Activated CD4-positive, alpha-beta T cell treated with anti-CD3 and anti-CD28 coated beads, Interleukin-2, amount 50 U/mL, for 24 hours (primary cell): ENCODE measurements at places on chromosomes 3 and 15.
A peak's percentile ranks its signal among the peaks of the same experiment; 100 is the strongest.

DNA sequence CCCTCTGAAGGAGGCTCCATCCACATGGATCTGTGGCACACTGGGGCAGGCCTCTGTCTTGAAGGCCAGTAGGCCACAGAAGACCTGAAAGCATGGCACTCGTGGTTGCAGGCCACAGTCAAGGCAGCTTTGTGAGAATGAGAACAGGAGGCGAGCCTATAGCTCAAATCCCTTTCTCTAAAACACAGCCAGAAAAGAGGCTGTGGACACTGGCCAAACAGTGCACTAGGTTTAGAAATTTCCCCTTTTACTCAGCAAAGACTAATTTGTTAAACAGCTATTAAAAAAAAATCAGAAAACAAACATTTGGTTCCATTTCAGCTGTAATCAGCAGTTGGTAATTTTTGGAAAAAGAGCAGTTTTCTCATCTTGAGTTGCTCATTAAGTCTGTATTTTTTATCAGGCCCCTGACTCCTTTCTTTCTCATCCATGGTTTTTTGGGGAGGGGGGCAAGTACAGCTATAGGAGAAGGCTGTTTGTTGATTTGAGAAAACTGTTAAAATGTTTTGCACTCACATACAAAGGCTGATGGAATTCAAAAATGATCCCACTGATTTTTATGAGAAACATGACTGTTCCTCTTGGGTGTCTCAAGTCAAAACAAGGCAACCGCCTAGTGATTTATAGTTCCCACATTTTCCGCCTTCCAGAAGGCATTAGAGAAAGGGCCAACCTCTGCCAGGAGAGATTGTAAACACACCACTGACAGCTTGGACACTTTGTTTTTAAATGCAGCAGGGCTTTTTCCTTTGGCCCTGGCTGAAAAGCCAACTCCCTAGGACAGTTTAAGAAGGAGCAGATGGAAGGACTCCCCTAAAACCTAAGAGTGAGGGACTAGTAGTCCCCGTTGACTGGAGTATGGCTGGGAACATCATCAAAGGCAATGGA is 28.1 kb downstream of the PARP16 start:
- no peak for DNase-seq

DNA sequence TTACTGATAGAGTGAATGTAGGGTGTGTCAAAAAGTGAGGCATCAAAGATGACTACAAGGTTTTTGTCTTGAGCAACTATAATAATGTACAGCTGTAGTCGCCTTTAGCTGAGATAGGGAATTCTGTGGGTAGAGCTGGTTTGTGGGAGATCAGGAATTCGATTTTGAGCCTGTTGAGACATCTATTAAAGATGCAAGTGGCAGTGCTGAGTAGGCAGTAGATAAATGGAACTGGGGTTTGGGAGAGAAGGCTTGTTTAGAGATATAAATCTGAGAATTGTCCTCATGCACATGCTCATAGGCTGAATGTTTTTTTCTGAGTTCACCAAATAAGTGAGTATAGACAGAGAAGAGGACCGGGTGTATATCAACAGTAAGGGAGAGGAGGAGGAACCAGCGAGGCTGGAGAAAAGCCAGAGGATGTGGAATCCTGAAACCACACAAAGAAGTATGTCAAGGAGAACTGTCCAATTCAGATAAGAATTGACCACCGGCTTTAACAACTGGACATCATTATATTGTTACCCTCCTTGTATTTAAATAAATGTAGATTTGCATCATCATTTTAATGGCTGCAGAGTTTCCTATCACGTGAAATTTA is 146.0 kb upstream of the TNIK start:
- DNase-seq: no peak

- DNase-seq: peak; percentile 50
Observed at GRCh38 chr3:184777566-184778356, 34.2 kb upstream of the VPS8 start.

DNA sequence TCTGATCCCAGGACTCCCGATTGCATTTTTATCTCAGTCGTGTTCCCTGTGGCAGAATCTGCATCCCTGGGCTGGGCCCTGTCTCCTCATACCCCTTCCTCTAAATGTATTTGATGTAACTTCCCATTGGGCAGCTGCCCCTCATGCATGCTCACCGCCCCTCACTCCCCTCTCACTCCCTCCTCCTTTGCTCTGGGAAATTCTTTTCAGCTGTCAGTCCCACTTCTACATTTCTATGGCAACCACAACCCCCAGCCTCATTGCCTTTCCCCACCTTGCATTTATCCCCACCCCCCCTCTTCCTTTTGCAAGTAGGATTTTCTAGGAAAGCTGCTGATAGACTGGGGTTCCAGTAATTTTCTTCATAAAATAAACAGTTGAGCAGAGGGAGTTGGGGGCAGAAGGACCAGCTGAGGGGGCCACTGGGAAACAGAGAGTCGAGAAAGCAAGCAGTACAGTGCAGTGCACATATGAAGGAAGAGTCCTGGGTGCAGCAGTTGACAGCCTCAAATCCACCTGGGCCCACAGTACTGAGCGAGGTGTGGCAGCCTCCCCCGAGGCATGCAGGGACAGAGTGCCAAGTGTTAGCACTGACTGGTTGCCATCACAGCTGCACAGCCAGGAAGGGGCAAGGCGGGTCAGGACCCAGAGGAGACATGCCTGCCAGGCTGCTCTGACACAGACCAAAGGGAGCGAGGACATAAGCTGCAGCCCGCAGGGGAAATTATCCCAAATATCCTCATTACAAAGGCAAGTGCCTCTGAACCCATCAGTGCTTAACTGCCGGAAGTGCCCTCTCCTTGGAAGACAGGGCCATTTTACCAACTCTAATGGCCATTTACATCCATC is 476.3 kb downstream of the EPHB1 start:
- no peak for DNase-seq

DNA sequence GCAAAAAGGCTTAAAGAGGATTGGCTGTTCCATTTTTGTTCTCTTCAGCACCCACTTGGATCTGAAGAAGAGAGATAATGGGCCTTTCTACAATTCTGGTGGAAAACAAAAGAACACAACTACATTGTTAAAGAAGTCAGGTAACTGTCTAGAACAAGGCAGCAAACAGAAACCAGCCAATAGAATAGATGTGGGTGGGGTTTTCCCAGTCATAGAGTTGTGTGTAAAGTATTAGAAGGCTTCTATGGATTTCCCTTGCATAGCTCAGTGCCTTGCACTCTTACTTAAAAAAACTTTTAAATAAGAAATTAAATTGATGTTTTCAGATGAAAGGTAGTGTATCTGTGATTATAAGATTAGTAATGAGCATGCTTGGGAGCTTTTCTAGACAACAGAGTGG is 462.7 kb upstream of the ATP11B start:
- no peak for DNase-seq

GRCh38 chr3:194941360-194941955 is 255.8 kb downstream of the FAM43A start:
- DNase-seq: no peak

DNA sequence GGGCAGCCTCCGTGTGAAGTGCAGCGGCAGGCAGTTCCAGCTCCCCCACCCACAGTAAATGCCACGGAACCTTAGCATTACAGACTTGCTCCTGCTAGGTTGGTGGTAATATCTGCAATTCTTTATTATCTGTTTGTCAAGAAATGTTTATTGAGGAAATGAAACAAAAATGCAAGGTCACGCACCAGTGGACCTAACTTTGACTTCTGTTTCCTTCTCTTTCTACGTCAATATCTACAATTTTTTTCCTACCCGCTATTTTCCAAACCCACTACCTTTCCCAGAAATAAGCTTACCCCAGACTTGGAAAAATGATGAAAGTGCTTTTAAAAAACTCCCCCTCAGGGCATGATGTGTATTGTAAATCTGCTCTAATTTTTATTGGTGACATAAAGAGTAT is 18.9 kb downstream of the ILDR1 start:
- no peak for DNase-seq

- no peak for DNase-seq
Observed at GRCh38 chr3:7309641-7310102, 448.8 kb downstream of the GRM7 start.

DNA sequence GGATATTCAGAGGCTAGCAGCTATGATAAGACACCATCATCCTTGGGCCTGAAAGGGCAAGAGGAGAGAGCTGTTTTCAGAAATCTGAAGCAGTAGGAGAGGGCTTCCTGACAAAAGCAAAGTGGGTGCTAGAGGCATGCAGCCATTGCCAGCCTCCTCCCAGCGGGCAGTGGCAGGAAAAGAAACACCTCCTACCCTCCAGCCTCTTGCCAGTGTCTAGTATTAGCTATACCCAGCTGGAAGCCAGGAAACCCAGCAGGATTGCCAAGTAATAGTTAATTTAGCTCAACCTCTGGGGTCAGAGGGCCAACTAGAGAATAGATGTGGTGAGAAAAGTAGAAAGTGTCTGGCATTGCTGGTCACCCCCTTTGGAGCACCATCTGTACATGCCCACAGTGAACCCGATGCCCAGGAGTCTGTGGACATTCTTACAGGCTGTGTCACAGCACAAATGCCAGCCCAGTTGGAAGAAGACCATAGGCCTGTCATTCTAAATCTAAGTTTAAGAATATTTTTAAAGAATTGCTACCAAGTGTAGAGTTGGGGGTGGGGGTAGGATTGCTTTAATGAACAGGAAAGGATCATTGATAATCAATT is 85.3 kb downstream of the HCN4 start:
- no peak for DNase-seq

DNA sequence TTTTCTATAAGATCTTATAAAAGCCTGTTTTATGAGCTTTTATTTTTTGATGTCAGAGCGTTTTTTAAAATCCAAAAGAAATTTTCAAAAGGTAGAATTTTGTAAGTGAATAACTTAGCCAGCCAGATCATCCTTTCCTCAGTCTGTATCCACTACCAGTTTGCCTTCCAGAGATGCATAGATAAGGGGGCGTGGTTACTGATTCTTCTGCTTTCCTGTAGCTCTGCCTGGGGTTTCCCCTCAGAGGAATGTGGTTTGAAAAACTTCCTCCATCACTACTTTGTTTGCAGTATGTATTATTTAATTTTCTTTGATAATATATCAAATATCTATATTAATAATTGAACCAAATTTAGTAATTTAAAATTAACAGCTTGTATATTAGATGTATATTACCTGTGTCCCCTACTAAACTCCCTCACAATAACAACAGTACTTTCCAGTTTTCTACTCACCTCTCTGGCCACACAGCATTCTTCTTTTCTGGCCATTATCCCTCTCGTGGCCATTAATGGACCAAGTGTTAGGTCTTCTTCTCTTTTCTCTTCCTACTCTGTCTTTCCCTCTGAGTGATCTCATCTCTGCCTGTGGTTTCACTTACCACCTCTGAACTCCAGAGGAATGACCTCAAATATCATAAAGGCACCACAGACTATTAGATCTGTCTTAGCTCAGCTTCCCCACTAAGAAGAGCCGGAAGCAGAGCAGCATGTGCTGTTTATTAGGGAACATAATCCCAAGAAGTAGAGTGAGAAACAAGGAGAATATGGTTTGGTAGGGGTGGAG is 239.7 kb downstream of the UBE2E2 start:
- DNase-seq: peak; percentile 12

GRCh38 chr3:110575702-110576101 is 495.9 kb upstream of the NECTIN3 start:
- no peak for DNase-seq

GRCh38 chr3:156160647-156161046 is 40.3 kb downstream of the KCNAB1 start:
- no peak for DNase-seq

GRCh38 chr3:125108833-125109535 is 53.2 kb upstream of the HEG1 start:
- DNase-seq: no peak

DNA sequence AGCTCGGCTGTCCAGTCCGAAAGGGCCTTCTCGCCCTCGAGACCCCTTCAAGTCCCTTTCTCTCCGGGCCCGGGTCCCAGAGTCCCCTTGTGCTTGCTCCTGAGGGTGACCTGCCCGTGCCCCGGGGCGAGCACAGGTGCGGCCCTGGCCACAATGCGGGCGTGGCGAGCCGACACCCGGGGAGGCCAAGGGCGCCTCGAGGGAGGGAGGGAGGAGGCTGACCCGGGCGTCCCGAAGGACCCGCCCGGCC is 810 bp upstream of the MEF2A start:
- no peak for DNase-seq

GRCh38 chr3:8879347-8879944 is 83.8 kb downstream of the RAD18 start:
- no peak for DNase-seq

DNA sequence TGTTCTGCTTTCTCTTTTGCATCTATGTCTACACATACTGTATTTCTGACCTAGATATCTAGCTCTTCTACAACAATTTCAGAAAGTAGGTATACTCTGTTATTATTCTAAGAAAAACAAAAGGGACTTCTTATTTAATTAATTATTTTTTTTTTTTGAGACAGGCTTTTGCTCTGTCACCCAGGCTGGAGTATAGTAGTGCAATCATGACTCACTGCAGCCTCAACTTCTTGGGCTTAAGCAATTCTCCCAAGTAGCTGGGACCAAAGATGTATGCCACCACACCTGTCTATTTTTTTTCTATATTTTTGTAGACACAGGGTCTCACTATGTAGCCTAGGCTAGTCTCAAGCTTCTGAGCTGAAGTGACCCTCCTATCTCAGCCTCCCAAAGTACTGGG is 130.6 kb downstream of the MBNL1 start:
- no peak for DNase-seq

DNA sequence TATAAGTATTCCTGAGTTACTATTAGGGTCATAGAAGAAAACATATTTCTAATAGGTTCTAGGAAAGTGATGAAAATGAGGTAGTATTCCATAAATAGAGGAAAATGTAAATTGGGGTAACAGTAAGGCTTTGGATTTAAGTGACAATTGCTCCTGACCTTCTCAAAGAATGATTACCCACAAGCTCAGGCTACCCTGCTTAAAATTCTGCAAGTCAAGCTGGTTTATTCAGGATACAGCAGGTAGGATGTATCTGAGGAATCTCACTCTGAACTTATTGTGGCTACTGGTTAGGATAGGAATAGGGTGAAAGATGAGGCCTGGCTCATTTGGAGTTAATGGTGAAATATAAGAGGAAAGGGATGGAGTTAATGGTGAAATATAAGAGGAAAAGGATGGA is 67.7 kb downstream of the CD200R1L start:
- no peak for DNase-seq

DNA sequence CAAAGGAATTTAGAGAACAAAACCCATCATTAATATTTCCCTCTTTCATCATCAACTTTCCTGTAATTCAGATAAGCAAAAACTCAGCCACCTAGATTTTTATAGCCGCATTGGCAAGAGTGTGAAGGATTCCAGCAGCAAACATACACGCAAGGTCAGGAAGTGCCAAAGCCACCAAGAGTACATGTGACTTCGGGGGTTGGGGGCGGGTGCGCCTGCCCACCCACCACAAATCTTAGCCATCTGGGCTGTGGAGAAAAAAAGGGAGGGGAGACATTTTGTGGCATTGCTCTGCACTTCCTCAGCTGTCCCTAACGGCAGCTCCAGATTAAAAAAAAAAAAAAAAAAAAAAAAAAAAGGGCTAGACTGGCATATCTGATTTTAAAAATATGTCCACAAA is 148.4 kb downstream of the TNIK start:
- no peak for DNase-seq

DNA sequence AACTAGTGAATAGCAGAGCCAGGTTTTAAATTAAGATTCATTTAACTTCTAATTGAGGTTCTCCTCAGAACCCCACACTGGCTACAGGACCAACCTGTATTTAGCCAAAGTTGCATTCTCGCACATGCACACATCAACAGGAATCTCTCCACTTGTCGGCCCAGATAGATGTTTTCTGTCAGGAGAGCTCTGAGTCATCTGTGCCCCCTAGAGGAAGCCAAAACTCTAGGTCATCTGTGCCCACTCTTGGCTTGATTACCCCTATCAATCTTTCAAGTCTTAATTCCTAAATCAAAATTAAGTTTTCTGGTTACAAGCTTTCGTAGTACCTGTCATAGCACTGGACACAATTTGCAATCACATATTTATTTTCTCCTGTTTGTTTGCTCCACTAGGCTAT is 104.9 kb upstream of the EOMES start:
- no peak for DNase-seq
